T-cell (primary cell): ENCODE measurements at places on chromosomes 3 and 15.

GRCh38 chr3:16801698-16802097 lies 83.1 kb upstream of the PLCL2 start:
- DNase-seq, result no peak

DNA sequence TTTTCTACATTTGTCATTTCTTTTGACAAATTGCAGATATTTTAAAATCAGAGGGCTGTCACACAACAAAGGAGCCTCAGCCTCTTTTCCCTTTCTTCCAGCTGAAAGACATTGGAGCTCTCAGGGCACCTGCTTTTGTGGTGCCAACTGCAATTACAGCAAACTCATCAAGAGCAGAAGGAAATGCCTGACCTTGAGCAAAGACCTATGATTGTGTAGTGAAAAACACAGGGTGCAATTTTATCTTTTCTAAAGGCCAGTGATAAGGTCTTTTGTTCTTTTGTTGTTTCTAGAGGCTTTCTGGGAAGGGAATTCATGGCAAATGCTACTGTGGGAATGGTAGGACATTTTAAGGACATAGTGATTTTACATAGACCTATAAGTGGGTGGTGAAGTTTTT lies 214.3 kb downstream of the OXSM start:
- no peak for DNase-seq

DNA sequence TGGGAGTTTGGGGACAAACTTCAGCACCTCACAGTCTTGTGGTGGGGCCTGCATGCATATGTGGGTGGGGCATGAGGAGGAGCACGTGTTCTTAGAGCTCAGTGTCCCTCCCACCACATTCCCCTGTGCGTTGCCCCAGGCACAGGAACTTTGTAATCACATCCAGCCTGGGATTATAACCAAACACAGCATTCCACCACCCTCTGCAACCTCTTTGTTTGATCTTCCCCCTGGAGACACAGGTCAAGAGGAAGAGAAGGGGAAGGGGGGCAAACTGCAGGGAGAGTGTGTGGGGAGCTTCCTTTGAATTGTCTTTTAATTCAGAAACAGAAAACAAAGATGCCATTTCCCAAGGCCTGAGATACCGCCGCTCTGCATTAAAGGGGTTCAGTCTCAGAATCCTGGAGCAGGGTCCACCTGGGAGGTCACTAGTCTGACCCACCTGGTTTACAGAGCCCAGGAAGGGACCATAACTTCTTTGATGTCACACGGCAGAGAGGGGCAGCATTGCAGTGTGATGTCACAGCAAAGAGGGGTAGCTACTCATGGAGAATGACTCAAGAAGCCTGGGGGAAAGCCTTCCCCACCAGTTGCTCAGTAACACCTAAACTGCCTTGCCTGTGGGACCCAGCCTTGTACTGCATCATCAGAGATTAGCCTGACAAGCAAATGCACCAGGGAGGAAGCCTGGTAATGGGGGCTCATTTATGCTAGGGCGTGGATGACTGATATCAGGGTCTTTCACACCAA lies 106.3 kb upstream of the RNU6-1 start:
- DNase-seq, result no peak

DNA sequence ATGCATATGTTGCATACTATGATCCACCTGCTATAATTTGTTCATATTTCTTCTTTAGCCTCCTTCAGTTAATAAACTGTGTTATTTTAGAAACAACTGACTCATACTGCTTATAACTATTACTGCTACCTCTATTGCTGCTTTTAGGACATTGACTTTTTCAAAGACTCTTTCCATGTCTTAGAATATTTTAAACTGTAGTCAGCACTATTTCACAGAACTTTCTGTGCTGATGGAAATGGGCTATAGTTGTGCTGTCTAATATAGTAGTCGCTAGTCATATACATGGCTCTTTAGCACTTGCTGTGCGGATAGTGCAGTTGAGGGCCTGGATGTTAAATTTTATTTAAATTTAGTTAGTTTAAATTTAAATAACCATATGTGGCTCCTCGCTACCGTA lies 55.6 kb downstream of the NEK11 start:
- no peak for DNase-seq

DNA sequence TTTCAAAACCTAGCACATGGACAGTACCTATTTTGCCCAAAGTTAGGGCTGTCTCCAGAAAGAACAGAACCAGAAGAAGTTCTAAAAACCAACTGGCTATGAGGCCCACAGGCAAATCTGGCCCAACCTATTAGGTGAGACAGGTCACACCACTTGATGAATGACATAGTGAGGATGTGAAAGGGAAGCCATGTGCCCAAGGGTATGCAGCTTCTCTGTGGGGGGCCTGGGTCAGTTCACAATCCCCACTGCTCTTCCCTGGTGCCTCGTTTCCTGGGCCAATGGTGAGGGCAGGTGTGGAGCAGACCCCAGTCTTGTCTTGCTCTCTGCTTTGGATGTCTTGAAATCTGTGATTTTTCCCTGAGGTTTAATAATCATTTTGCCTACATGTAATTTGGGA lies 8.9 kb downstream of the INSYN1 start:
- no peak for DNase-seq

DNA sequence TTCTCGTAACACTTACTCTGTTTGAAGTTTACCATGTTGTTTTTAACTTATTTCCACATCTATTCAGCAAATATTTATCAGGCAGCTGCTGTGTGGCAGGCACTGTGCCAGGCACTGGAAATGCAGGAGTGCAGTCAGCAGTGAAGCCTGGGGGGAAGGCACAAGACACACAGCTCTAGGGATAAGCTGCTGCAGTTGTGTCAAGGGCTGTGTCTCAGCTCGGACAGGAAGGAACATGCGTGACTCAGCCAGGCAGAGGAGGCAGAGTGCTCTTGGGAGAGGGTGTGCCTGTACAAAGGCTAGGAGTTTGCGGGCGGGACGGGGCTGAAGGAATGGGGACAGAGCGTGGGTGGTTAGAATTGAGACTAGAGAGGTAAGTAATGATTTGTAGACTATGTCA lies 24.7 kb downstream of the LYSMD4 start:
- no peak for DNase-seq

GRCh38 chr3:69288161-69288895 lies 97.6 kb downstream of the FRMD4B start:
- no peak for DNase-seq

DNA sequence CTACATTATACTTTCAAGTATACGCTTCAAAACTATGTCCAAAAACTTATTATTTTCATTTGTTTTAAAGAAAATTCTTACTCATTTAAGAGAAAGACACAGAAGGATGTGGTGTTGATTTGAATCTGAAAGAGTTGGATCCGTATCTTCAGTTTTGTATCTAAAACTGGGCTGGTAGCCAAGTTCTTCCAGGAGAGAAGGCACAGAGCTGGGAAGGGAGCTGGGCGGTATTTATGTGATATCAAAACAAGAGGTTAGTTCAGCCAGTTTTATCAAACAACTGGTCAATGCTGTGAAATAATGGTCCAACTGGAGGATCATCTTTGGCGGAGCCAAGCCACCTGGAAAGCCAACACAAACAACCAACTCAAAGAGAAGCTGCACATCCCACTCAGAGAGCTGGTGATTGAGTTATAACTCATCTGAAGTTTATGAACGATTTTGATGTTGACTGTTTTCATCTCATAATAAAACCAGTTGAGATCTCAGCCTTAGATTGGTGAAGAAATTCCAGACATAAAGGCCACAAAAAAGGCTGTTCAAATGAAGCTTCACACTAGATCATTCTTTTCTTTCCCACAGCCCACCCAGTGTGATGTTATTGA lies 489.6 kb upstream of the RASGRP1 start:
- no peak for DNase-seq

DNA sequence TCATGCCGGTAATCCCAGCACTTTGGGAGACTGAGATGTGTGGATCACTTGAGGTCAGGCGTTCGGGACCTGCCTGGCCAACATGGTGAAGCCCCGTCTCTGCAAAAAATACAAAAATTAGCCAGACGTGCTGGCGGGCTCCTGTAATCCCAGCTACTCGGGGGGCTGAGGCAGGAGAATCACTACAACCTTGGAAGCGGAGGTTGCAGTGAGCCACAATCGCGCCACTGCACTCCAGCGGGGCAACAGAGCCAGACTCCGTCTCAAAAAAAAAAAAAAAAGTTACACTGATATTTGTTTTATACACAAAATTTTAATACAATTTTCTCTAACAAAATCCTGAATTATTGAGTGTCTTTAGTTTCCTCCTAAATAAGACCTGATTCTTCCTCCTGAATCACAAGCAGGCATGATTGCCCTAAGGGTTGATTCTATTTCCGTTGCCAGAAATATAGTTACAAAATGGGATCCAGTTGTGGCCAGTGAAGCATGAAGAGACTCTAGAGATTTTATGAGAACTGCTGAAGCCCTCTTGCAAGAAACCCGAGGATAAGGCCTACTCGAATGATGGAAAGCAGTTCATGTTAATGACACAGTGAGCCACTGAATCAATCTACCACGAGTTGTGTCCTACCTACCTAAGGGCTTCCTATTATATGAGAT lies 9.6 kb upstream of the SMARCC1 start:
- no peak for DNase-seq

DNA sequence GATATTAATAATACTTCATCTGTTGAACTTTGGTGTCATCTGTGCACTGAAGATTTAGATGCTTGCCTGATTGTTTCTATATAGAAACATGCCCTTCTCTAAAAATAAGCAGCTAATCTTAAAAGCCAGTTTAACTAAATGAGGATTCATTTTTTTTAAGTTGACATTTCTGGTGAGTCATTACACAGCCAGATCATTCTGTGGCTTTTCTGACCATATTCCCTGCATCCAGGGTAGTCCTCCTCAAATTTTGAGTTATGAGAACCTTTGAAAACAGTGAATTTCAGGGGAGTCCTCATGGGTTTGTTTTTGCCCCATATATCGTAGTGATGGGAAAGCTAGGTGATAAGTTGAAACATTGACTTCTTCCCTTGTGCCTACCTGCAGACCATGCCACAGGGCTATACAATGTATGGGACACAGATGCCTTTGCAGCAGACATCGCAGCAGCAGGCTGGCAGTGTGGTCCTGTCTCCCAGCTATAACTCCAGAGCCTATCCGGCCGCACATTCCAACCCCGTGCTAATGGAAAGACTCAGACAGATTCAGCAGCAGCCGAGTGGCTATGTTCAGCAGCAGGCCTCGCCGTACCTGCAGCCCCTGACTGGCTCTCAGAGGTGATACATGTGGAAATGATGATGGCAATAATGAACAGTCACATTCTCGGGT lies 26.5 kb upstream of the P2RY12 start:
- DNase-seq, result no peak

GRCh38 chr3:122973893-122974615 lies 53.5 kb downstream of the SEMA5B start:
- no peak for DNase-seq

DNA sequence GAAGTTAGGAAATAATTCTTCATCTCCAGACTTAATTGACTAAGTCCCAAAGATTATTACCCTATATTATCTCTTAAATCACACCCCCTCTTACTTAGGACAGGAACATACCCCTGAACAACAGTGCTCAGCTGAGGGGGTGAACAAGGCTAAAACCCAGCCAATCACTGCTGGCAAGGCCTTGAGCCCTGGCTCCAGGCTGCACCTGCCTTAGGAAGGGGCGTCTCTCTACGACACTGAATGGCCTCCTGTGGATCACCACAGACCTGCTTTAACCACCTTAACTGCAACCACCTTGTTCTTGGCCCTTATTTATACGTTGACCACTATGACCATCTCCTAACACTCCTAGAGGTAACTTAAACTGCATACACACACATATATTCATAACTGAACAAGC lies 267.4 kb upstream of the THBS1 start:
- no peak for DNase-seq

DNA sequence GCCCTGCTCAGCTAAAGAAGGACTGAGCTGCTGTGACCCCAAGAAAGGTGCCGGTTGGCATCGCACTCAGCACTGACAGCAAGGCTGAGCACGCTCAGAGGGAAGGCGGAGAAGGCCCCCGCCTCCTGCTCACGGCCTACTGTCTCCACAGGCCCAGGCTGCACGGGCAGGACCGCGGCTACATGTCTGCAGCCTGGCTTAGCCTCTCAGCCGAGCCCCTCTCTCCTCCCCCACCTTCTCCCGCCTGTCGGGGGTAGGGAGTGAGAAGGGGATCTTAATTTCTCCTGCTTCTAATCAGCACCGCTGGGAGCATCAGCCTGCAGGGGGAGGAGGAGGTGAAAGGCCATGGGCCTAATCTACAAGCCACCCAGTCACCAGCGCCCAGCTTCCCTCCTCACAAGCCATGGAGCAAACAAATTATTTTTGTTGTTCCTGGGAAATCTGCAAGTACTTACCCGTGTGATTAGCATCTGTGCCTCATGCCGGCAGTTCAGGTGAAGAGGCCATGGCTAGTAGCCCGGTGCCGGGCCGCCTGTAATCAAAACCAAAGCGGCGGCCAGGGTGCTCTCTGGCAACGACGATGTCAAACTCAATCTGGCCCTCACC lies 68.1 kb downstream of the EPHB3 start:
- DNase-seq, result no peak

- no peak for DNase-seq
Observed at GRCh38 chr15:27824841-27825422, 274.2 kb downstream of the OCA2 start.

GRCh38 chr3:126832933-126833332 lies 128.9 kb downstream of the CHCHD6 start:
- DNase-seq, result no peak

DNA sequence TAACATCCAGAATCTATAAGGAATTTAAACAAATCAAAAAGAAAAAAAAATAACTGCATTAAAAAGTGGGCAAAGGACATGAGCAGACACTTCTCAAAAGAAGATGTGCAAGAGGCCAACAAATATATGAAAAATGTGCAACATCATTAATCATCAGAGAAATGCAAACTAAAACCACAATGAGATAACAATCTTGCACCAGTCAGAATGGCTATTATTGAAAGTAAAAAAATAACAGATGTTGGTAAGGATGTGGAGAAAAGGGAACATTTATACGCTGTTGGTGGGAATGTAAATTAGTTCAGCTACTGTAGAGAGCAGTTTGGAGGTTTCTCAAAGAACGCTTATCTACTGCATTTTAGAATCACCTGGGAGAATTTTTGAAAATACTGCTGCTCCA lies 186.1 kb downstream of the OTOL1 start:
- DNase-seq, result no peak

- no peak for DNase-seq
Observed at GRCh38 chr3:124174476-124174875, 182.6 kb upstream of the ROPN1 start.

- DNase-seq, result no peak
Observed at GRCh38 chr3:189288348-189289235, 116.8 kb downstream of the TPRG1 start.

DNA sequence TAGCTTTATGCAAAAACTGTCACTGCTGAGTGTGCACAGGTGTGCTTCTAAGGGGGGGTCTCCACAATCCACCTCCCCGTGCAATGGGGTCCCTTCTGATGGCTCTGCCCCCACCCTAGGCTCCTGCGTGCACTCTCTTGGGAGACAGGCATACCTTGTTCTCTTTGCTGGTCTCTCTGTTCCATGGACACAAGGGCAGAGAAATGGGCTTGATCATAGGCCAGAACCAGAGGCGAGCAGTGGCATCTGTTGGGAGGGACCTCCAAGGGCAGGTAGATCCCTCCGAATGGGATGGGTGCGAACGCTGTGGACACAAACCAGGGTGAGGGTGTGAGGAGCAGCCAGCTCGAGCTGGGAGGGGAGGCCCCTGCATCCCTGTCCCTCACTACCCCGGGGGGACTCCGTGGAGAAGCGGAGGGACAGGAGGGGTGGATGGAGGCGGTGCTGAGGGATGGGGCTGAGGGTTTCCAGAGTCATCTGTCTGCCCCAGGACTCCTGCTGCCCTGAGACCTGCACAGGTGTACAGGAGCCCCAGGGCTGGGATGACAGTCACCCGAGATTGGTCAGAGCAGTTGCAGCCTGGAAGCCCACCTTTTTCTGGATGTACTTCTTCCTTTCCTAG lies 175.0 kb downstream of the KLF13 start:
- DNase-seq, result no peak
